ENCODE measurements at places on chromosomes 5 and 9.

DNA sequence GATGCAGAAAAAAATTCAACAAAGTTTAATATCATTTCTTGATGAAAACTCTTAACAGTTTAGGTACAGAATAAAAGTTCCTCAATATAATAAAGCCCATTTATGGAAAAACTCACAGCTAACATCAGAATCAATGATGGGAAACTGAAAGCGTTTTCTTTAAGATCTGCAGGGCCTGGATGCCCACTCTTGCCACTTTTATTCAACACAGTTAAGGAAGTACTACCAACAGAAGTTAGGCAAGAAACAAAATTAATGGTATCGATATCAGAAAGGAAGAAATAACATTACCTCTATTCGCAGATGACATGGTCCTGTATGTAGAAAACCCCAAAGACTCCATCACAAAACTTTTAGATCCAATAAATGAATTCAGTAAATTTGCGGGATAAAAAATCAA lies 542.4 kb upstream of the RGMB start:
- no peak for DNase-seq

DNA sequence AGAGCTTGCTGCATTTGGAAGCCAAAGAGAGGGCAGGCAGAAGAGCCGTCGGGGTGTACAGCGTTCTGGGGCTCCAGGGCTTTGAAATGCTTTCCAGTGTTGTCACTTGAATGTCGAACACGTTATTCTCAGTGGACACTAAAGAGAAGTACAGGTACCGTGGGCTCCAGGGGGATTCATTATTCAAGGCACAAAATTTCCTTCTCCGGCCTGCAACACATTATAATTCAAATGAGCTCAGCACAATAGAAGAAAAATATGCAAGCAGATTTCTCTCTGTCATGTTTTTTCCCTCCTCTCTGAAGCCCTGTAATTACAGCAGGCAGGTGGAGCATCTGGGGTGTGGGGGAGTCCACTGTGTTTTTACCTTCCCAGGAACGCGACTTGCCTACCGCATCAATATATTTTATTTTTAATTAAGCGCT lies 293.1 kb downstream of the ZSWIM6 start:
- DNase-seq = no peak

- no peak for DNase-seq
These were observed 19.9 kb upstream of the DOLPP1 start for GRCh38 chr9:129060991-129061390.

DNA sequence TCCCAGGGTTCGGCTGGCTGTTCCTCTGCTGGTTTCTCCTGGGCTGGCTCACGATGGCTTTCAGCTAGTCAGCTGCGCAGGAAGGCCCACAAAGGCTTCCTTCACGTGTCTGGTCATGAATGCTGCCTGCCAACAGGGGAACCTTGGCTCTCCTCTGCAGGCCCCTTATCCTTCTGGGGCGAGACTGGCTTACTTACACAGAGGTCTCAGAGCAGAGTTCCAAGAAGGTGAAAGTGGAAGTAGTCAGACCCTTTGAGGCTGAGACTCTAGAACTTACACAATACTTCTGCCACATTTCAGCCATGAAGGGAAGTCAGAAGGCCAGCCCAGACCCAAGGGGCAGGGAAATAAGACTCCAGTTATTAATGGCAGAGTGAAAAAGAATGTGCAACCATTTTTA lies 99.5 kb downstream of the LHFPL2 start:
- no peak for DNase-seq

DNA sequence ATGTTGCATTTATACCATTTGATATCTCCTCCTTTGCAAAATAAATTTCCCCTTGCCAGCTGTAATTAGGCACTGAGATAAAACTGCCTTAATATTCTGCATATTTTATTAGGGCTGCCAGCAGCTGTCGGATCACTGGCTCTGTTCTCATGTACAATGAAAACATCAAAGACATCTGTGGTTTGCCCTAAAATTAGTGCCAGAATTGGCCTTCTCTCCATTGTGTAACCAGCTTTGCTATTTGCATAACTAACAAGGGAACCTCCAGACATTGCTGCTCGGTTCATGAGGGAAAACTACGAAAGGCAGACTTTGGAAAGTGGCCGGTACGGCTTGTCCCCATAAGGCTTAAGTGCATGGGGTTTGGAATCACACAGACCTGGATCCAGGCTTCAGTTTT lies 45.5 kb upstream of the KIF2A start:
- no peak for DNase-seq

GRCh38 chr9:68793605-68794343 lies 88.7 kb downstream of the PIP5K1B start:
- no peak for DNase-seq

- DNase-seq = no peak
These were observed 90.2 kb upstream of the SLC24A2 start for GRCh38 chr9:19879062-19879461.

GRCh38 chr9:16029796-16030363 lies 477.0 kb downstream of the CCDC171 start:
- no peak for DNase-seq

DNA sequence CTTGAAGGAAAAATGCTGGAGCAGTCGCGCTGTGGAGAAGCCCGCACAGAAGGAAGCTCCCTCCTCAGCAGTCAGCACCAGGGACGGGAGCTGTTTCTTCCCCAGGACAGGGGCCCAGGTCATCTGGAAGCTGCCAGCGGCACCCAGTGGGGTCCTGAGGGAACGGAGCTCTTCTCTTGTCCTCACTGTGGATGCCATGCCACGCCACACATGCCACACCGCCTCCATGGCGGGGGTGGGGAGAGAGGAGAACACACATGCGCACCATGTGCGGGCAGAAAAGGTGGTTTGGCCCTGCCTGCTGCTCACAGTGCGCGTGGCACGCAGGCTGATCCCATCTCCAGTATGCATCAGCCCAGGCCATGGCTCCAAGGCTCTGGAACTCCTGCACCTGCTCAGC lies 41.7 kb upstream of the ZNF354B start:
- no peak for DNase-seq

DNA sequence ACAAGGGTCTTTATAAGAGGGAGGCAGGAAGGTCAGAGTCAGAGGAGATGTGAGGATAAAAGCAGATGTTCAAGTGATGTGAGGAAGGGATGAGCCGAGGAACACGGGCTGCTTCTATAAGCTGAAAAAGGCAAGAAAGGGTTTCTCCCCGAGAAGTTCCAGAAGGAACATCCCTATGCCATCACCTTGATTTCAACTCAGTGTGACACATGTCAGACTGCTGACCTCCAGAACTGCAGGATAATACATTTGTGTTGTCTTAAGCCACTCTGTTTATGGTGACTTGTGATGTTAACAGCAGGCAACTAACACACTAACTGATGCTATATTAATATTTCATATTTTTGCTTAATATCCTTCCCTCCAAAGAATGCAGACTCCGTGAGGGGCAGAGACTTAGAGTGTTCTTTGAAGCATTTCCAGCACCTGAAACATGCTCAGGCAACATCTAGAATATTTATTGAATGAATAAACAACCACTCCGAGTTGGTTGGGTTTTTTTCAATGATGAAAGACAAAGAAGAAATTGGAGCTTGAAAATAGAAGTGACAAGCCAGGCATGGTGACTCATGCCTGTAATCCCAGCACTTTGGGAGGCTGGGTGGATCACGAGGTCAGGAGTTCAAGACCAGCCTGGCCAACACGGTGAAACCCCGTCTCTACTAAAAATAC lies 77.6 kb upstream of the ADRA1B start:
- DNase-seq = peak; percentile 15

- DNase-seq = peak; percentile 66
These were observed 11.4 kb downstream of the VDAC1 start for GRCh38 chr5:133993185-133993936.

DNA sequence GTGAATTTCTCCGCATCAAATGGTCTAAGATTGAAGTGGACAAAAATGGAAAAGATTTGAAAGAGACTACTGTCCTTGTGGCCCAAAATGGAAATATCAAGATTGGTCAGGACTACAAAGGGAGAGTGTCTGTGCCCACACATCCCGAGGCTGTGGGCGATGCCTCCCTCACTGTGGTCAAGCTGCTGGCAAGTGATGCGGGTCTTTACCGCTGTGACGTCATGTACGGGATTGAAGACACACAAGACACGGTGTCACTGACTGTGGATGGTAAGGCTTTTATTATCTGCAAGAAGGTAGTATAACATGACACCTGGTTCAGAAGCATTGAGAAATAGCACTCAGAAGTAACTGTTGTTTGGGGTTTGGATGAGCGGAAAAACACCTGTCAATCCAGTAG lies 18.7 kb downstream of the VCAN start:
- no peak for DNase-seq

GRCh38 chr9:137127301-137128157 lies 11.4 kb upstream of the GRIN1 start:
- no peak for DNase-seq

DNA sequence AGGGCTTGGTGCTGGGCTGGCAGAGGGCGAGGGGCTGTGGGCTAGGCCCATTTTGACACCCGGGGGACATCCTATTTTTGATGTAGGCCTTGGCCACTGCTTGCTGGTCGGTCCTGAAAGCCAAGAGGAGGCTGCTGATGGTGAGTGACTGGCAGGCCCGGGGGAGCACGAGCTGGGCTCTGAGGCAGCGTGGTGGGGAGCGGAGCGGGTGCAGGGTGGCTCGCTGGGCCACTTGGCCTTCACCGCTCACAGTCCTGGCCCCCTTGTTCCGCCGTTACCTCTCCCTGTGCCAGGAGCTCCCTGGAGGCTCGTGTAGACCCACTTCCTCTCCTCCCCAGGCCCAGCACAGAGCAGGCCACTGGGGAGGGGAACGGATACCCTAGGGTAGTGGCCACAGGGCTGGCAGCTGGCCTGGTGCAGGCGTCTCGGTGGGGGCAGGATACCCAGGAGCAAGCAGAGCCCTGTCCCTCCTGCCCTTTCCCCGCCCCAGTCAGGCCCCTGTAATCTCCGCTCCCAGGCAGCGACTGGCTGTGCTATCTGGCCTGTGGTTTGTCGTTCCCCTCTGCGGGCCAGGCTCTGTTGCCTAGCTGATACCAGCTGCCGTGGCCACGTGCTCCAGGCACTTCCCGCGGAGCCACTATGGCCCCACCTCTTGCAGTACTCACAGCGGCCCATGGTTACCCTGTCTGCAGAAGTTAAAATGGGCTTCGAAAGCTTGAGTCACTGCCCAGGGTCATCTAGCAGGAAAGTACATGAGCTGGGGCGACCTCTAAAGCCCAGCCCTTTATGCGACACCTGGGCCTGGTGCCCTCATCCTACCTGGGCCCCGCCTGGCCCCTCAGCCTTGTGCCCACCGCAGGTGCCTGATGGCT lies 11.7 kb upstream of the DOLPP1 start:
- DNase-seq = no peak

GRCh38 chr9:135669616-135670285 lies 6.6 kb downstream of the LCN9 start:
- DNase-seq = peak; percentile 5

GRCh38 chr9:77532607-77533006 lies 115.5 kb downstream of the GNA14 start:
- DNase-seq = no peak

DNA sequence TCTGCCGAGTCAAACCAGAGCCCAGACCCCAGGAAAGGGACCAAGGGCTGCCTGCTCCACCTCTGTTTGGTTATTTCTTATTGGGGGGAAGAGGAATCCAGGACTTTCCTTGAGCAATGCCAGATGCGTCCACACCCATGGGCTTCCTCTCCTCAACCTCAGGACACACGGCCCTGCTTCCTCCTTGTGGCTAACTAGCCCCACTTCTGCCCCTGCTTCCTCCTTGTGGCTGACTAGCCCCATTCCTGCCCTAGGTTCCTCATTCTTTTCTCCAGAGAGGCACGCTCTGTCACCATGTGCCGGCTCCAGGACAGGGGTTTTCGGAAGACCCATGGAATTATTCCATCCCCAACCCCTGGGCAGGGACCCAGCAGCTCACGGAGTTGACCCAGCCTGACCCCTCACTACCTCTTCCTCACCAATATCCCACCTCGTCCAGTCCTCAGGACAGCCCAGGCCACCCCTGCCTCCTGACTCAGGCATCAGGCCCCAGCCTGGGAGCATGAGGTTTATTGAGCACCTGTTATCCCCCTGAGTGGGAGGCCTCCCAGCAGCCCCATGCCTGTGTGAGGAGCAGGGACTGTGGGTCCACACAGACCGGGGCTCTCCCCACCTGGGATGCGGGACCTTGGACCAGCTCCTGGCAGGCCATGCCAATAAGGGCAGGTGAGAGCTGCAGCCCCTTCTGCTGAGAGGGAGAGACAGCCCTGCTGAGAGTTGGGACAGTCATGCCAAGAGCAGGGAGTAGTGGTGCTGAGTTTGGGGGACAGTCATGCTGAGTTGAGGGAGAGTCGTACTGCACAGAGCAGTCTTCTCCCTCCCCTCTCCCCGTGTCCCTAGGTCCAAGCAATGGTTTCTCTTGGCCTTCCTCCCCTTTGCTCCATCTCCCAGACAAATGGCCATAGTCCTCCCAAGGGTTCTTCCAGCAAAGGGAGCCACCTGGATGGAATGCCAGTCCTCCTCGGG lies 11.8 kb upstream of the FCN1 start:
- DNase-seq = no peak

DNA sequence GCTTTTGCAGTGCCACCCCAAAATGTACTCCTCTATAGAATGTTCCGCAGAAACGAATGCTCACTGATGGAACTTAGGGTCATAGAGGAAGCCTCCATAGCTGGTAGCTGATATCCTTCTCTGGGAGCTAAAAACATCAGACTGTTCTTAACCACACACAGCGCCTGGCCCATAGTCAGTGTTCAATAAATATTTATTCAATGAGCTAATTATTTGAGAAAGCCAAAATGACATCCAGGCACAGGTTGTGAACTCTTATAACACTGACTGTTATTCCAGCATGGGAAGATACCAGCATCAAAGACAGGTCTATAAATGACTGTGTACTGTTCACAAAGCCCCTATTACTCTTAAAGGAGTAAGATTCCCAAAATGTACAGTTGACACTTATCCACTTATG lies 12.9 kb downstream of the GDF9 start:
- no peak for DNase-seq

DNA sequence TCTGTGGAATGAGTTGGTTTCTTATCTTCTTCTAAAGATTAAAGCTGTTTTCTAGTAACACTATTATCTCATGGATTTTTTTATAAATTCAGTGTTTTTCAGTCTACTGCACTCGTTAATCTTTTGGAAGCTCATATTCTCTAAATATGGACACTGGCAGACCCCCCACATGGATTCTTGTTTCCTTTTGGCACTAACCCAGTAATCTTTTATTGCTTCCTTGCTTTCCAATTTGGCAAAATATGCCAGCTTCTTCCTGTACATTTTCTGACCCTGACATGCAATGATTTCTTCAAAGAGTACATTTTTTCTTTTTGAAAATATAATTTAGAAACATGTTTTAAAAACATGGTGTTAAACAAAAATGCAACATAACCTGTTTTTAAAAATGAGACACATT lies 474.2 kb upstream of the FTMT start:
- DNase-seq = no peak

- DNase-seq = no peak
These were observed 401.6 kb upstream of the ZNF608 start for GRCh38 chr5:125148076-125148475.

All from AG08396 (cell line).